ENCODE measurements at places on chromosomes 2 and 18.

GRCh38 chr18:4797002-4797685, 342.0 kb upstream of the DLGAP1 start:
- DNase-seq: no peak

DNA sequence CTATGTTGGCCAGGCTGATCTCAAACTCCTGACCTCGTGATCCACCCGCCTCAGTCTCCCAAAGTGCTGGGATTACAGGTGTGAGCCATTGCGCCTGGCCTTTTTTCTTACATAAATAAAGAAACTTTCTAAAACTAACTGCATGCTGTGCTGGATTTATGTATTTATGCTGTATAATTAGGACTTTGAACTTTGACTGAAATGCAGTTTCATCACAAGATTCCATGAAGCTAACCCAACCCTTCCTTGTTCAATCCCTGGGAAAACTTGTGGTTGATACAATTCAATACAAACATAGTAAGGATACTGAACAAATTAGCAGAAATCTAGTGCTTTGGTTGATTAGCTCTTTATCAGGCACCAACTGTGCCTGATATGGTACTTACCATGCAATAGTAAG, 20.9 kb upstream of the SLC35F5 start:
- no peak for DNase-seq

- DNase-seq: no peak
Measured at GRCh38 chr2:6576302-6576701, 289.4 kb downstream of the CMPK2 start.

GRCh38 chr2:231890896-231891513, 35.2 kb downstream of the NPPC start:
- DNase-seq: no peak

GRCh38 chr2:234493796-234494195, 3.1 kb downstream of the ARL4C start:
- DNase-seq: no peak

DNA sequence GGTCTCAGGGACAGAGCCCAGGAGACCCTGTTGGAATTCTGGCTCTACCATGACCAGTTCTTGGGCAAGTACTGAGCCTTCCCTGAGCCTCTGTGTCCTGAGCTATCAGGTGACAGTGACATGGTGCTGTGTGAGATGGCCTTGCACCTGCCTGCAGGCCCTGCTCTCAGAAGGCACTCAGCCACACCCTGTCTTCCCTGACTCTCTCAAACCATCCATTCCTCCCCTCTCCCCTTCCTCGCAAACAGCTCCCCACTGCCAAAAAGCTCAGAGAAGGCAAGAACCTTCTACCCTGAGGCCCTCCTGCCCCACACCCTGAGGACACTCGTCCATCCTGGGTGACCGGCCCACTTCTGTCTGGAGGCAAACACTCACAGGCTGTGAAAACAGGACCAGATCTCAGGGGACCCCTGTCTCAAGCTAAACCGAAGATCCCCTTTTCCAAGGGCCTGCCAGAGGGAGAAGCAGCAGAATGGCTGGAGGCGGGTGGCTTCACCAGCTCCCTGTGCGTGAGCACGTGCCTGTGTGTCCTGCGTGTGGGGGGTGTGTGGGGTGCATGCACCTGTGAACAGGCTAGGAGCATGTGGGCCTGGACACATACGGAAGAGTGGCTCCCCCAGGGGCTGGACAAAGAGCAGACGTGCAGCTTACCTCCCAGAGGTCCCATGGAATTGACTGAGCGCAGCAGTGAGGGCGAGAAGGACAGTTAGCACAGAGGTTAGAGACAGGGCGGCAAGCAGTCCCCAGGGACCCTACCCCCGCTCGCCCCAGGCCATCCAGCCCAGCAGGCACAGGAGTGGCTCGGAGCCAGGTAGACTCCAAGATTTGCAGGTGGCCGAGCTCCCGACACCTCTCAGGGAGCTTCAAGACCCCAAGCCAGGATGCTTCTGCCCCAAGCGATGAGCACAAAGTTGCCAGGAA, 53.9 kb downstream of the BIN1 start:
- no peak for DNase-seq

DNA sequence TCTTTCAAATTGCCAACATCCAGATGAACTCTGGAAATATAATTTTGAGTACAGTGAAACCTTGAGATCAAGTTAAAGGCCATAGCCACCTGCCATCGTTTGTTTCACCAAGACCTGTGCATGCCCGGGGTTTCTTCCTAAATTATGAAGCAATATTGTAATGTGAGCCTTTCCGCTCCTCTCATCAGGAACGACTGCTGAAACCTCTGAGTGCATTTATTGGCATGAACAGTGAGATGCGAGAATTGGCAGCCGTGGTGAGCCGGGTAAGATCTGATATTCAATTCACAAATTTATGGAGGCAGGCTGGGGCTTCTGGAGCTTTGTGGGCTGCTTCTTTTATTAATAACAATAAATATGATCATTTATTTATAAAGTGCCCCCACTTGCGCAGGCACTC, 27.7 kb upstream of the ELOA2 start:
- no peak for DNase-seq

DNA sequence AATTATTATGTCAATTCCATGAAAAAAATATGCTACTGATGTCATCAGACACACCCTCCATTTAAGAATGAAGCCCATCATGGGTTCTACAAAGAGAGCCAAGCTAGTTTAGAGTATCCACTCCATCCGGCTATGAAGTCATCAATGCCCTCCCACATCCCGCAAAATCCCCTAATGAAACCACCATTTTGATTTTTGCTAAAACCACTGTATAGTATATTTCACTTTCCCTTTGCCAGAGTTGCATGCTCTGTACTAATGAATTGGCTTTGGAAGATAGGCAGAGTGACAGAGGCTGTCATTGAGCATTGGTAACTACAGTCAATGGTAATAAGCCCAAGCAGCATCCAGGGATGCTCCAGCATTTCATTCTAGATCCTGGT, 118.6 kb downstream of the ANKRD44 start:
- DNase-seq: no peak

DNA sequence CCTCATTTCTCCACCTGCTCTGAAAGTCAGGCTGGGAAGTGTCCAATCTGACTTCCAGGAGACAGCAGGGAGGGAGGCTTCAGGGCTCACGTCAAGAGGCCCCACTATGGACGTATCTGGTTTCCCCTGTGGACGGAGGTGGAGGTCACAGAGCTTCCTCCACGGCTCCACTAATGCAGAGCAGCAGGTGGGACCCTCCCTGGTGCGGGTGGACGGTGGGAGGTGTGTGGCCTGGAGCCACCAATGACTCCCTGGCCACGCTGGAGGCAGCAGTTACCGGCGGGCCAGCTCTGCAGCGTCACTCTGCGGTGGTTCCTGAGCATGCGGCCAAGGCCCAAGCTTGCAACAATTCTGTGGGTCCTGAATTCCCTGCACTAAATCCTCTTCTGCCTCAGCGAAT, 9.0 kb downstream of the CRACDL start:
- DNase-seq: no peak

DNA sequence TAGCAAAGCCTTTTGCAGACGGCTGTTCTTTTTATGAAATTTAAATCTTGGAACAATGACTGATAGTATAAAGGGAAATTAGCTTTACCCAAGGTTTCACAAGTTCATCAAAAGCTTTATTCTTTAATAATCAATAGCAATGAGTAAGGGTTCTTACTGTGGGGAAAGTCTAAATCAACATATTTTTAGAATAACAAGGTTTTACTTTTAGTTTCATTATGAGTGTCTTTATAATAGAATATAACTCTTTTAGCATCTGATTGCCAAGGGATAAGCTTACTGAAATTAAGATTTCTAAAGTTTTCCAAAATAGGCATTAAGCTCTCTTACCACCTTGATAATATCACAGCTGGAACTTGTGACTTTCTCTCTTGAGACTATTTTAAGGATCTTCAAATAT, 1489.7 kb downstream of the LRP1B start:
- no peak for DNase-seq

DNA sequence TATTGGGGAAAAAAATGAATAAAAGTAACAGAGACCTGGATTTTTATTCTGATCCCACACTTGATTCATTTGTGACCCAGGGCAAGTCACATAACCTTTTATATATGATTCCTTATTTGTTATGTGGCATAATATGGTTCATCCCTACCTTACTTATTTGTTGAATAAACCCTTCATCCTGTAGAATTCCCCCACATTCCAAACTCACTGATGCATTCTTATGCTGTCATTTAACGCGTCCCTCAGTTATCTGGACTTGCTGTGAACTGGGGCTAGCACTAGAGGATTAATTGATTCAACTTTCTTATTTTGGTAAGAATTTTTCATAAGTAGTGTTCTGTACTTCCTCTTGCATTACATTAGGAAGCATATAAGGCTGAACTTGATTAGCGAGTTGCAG, 384.7 kb upstream of the RAB12 start:
- DNase-seq: no peak

DNA sequence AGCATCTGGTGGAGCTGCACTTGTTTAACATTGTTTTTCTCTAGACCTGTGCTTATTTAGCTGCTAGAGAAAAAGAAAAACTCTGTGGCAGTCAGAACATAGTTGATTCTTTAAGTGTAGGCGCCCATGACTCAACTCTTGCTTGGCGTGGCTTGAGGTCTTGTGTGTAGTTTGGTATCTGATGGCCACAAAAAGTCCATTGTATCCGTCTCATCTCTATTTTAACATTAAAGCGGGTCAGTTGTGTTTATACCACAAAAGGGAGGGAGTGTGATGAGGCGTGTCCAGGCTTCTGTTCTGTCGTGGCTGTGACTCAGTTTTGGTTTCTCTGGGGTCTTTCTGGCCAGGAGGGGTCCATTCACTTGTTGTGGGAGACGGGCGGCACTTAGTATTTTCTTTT, 24.2 kb upstream of the UGT1A8 start:
- no peak for DNase-seq

DNA sequence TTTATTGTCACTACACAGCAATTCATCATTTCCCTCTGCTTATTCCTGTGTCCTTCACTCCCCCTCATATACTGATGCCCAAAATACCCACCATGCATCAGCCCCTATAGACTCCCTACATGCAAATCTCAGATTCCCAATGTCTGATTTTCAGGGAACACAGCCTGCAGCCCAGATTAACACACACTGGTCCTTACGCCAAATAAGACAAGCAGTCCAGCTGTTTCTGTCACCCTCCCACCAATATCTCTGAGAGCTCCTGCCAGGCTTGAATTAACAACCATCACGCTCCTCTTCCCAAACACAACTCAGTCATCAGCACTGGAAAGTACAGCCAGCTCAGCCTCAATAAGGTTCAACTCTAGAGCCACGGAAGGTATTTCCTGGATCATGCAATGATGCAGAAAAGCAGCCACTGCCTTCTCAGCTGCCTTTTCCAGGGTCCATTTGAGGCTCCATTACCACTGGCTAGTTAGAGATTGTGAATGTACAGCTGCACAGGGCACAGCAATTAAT, 39.0 kb upstream of the SLC35F5 start:
- no peak for DNase-seq

DNA sequence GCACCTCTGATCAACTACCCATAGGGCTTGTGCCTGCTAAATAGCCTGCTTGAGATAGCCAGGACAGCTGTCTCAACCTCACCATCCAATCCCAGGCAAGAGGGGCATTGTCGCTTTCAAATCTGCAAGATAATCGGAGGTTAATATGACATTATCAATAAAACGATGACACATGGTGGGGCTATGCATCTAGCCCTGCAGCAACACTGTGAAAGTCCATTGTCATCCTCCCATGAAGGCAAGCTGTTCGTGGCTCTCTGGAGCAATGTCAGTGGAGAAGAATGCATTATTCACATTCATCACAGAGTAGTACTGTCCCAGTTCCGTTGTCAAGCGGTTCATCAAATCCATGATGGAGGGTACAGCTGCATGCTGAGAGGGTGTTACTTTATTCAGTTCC, 18.9 kb upstream of the KLHL23 start:
- DNase-seq: no peak

DNA sequence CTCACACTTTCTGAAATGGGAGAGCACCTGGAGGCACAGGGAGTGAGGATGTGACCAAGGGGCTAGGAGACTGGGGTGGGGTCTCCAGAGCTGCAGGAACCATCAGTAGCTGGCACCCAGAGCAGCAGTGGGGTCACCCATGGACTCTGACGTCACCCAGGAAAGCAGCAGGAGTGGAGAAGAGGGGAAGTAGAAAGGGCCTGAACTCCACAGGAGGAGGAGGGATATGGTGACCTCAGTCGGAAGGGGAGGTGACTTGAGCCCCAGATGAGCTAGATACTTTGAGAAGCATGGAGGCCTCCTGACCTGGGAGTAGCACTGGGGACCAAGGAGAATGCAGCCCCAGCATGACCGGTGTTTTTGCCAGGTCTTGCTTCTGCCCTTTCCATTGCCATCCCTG, 8.8 kb downstream of the NMUR1 start:
- no peak for DNase-seq

- DNase-seq: no peak
Measured at GRCh38 chr2:203802342-203803052, 65.1 kb upstream of the CTLA4 start.

GRCh38 chr18:48142353-48142752, 211.9 kb upstream of the SMAD2 start:
- DNase-seq: no peak

DNA sequence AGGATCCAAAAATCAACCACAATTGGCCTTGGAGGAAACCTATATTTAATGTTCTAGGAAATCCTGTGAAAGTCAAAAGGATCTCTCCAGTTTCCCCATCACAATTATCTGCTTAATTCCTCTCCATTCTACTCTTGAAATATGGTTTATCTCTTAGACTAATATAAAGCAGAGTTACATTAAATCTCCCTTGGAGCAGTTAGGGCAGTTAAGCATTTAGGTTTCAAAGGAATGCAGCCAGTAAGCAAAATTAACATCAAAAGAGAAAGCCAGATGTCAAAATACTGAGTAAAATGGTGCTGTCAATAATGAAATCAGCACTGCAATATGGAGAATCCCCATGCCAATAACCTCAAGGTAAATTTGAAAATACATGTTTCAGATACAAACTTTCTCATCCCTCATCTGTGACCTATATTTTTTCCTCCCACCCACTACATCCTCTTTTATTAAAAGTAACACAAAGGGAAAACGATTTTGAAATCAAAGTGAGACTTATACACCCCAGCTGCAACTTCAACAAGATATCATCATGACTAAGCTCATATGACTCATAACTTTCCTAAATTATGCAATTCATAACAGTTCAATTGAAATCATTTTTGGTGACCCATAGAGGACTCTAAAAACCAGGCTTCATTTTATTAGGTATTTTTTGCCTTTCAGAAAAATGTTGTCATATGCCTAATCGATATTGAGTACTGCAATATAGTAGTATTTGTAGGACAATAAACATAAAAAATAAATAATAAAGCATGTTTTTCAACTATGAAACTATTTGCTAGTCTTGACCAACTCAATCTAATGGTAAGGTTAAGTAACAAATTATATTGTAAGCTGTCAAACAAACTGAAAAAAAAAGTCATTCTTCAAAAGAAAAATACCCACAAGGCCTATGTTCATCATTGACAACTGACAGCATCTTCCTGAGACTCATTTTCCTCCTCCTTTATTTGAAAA, 3.1 kb downstream of the ADAM17 start:
- DNase-seq: no peak
